Mucosa of gallbladder (tissue), 1 donor: ENCODE measurements at places on chromosomes 7 and 10. TPM values are rescaled to one million over a fixed set of nuclear protein-coding genes. Genes with fewer than 3 reads are reported as not detected.

The COL13A1 gene
- 2.5 TPM for total RNA-seq

The NUDT1 gene
- 11.6 TPM for total RNA-seq

The GLI3 gene
- total RNA-seq, result 9.8 TPM

DNA sequence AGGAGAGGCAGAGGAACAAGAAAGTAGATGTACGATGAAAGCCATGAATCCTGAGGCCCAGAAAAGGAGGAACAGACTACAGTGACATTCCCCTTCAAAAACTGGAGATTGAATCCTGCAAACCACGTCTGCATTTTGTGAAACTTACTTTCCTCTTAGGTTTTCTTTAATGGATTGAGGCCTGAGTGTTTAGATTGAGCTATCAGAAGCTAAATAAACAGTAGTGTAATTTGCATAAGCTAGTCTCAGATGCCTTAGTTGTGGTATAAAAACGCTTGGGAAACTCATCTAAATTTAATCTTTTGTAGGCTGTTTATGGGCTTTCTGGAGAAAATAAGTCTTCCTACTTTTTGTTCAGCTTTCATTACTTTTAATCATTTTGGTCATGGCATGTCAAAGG, 94.8 kb upstream of the HDAC9 start:
- no peak for DNase-seq

- DNase-seq, result no peak
Observed at GRCh38 chr7:3083350-3083749, 39.7 kb upstream of the CARD11 start.

GRCh38 chr10:110717781-110718589, 73.8 kb downstream of the RBM20 start:
- no peak for DNase-seq

- DNase-seq, result no peak
Observed at GRCh38 chr10:75448166-75448565, 16.7 kb downstream of the LRMDA start.

DNA sequence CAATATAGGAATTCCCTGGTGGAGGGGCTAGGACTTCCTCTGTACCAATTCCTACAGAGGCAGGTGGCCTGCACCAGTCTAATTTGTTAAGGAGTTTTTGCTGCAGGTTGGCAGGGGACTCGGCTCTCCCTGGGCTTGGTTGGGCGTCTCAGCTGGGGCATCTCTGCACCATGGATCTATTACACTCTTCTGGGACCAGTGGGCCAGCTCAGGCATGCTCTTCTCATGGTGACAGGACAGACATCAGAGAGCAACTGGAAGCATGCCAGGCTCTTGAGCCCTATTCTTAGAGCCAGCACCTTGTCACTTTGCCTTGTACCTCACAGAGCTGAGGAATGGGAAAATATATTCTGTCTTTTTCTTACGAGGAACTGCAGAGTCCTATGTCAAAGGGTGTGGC, 74.6 kb downstream of the SH2D4B start:
- no peak for DNase-seq

DNA sequence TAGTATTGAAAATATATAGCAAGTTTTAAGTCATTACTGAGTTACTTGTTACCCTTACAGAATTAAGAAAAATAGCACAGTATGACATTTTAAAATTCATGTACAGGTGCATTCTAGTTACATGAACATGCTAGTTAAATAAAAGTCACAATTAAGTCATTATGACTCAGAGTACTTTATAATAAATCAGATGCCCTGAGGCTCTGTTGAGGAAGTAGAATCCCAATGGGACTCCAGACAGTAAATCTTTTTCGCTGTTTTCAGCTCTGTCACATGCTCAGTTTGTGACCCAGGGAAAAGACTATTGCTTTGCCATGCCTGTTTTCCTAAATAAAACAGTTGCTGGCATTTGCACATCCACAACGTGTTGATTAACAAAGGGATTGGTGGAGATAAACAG, 21.0 kb downstream of the NUDT13 start:
- no peak for DNase-seq

DNA sequence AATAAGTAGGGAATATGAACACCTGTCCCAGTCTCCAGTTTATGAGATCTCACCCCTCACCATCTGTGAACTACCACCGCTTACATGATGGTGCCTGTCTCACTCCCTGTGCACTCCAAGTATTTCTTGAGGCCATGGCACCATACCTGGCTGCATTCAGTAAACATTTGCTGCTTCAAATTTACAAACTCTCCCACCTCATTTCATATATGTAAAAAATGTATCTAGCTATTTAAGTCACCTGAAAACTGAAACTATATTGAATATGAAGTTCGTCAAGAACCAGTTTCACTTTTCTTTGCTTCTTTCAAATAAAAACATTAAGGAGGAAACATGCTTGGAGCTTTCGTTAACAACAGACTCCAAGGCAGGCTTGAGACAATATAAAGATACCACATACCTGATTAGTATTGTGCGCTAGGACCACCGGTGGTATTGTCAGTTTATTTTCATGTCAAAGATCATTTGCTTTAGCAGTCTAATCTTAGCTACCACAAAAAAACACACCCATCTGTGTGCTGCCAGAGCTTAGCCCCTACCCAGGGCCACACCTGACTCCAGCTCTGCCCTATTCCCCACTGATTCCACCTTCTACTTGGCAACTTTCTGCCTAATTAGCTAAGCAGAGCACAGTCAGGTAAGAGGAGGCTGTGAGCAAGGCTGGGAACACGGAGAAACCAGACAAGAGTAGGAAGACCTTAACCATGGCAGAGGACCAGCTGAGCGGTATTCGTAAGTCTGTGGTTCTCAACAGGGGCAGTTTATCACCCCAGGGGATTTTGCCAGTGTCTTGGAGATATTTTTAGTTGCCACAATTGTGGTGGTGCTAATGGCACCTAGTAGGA, 92.0 kb downstream of the ZFAND4 start:
- no peak for DNase-seq

GRCh38 chr10:117790179-117790578, 247.6 kb downstream of the EMX2 start:
- DNase-seq, result no peak

- no peak for DNase-seq
Observed at GRCh38 chr10:122301055-122301810, 30.1 kb downstream of the BTBD16 start.

DNA sequence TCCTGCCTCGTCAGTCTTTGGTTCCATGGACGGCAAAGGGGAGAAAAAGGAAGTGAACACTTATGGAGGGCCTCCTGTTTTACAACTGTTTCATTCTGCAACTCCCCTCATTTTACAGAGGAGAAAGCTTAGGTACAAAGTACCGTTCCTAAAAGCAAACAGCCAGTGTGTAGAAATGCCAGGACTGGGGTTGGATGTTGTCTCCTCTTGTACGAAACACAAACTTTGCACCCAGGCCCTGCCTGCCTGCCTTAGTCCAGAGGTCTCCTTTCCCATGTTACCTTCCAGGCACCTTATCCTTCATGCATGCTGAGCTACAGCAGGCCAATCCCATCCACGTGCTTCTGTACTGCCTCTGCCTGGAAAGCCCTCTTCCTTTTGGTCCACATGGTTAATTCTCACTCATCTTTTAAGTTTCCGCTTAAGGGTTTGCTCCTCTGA, 86.0 kb downstream of the ICA1 start:
- no peak for DNase-seq

GRCh38 chr7:143901332-143901667, 676 bp downstream of the TCAF1 start:
- DNase-seq, result peak; percentile 33

- DNase-seq, result peak; percentile 24
Observed at GRCh38 chr7:135650831-135651573, 11.3 kb upstream of the STMP1 start.

- DNase-seq, result no peak
Observed at GRCh38 chr10:106959521-106959920, 205.0 kb downstream of the SORCS1 start.

DNA sequence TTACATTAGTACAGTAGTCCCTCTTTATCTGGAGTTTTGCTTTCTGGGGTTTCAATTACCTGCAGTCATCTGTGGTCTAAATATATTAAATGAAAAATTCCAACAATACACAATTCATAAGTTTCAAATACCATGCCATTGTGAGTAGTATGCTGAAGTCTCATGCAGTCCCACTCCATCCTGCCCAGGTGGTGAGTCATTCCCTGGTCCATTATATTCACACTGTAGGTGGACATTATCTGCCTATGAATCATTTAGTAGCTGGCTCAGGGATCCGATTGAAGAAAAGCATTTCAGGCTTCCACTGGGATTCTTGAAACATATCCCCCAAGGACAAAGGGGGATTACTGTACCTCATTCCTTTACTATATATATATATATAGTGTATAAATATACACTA, 298.2 kb upstream of the GALNT17 start:
- DNase-seq, result no peak

- peak; percentile 6 for DNase-seq
Observed at GRCh38 chr10:42959833-42960232, 117.0 kb upstream of the RET start.

GRCh38 chr7:150406567-150407421, 27.7 kb downstream of the ZNF775 start:
- DNase-seq, result peak; percentile 46

DNA sequence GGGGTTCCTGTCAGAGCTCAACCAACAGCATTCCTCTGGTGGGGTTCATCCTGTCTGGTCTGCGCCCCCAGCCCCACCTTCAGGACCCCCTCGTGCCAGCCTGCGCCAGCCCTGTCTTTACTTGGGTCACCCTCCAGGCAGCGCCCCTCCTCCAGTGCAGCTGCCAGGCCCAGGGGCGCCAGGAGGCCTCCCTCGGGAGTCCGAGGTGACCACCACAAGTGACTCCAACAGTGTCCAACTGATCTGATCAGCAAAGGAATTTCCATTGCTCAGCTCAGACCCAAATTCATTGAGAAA, 10.6 kb downstream of the WDR86 start:
- no peak for DNase-seq

DNA sequence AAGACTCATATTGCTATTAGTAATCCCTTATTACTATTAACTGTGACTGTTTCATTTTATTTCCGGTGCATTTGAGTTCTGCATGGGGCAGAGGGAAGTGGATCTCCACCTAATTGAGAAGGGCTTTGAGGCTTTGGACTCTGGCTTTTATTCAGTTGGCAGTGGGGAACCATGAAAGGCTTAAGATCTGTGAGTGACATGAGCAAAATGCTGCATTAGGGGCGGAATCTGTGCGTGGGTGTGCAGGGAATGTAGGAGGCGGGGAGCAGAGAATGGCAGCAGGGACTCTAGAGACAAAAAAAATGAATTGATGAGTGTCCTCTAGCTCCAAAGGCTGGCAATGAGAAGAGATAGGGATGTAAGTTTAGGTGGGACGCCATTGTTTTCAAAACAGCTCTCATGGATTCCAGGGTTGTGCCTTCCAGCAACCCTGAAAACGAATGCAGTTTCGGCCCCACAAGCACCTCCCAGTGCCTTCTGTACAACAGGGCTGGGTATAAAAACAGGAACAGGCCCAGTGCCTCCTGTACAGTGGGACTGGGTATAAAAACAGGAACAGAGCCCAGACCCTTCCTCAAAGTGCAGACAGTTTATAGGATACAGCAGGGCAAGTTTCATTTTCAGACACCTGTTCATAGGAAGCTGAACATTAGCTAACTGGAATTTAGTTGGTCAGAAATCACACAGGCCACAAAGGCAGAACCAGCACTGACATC, 663.3 kb upstream of the FOXK1 start:
- no peak for DNase-seq

DNA sequence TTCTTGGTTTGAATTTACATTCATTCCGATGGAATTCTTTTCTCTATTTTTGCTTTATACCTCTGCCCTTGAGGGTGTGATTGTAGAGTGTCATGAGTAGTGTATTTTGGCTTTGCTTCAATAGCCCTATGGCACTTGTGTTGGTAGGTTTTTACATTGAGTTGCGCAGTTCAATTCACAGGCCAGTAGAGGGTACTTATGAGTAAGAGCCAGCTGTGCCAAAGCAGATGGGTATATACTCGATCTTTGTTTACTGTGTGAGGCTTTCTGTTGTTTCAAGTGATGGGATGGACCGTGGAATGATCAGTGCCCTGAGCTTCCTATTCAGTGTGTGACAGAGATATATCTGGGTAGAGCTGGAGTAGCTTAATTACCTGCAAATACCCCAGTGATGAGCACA, 4.3 kb upstream of the AKR1C3 start:
- DNase-seq, result no peak
